ENCODE measurements at places on chromosomes 16 and 17.

DNA sequence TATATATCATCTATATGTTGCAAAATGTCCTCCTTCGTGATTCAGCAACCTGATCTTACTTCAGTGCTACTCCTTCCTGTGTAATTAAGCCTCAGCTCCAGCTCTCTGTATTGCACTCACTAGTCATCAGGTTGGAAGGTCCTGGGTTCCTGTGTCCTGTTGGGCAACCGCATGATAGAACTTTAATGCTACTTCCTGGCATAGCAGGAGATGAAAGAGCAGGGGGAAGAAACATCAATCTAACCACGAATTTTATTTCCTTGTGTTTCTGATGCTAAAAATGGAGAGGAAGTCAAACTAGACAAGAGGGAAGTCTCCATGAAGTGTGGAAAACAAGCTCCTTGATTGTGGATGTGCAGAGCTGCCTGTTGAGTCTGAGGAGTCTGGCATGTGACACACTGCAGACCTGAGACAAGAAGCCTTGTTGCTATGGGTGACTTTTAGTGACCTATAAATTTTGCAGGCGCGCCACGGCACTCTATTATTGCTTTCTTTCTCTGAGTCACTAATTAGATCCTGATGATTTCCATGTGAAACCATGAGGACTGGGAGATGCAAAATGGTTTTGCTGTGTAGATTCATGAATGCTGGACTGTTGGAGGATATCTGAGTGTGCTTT lies 25.6 kb downstream of the IGSF6 start:
- no peak for DNase-seq

GRCh38 chr17:11638700-11639265 lies 40.5 kb downstream of the DNAH9 start:
- no peak for DNase-seq

DNA sequence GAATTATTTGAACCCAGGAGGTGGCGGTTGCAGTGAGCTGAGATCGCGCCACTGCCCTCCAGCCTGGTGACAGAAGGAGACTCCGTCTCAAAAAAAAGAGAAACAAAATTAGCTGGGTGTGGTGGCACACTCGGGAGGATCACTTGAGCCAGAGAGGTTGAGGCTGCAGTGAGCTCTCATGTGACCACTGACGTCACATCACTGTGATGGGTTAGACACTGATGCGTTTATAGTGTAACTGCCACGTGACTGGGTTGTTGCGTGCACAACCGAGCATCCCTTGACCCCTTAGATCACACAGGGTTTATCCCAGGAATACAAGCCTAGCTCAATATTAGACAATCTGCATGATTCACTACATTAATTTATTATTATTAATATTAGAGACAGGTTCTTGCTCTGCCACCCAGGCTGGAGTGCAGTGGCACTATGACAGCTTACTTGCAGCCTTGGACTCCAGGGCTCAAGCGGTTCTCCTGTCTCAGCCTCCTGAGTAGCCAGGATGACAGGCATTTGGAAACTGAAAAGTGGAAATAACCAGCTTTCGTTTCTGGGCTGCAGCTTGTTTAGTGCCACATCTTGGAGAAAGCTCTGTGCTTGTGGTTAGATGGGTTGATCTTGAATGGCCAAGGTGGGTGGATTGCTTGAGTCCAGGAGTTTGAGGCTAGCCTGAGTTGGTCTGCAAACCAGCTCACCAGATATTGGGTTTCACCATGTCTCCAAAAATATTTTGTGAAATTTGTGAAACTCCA lies 26.4 kb upstream of the ABR start:
- DNase-seq, result no peak

GRCh38 chr17:72677714-72678390 lies 414.6 kb downstream of the SLC39A11 start:
- DNase-seq, result no peak

- DNase-seq, result no peak
Observed at GRCh38 chr17:61294286-61294685, 105.4 kb upstream of the TBX2 start.

DNA sequence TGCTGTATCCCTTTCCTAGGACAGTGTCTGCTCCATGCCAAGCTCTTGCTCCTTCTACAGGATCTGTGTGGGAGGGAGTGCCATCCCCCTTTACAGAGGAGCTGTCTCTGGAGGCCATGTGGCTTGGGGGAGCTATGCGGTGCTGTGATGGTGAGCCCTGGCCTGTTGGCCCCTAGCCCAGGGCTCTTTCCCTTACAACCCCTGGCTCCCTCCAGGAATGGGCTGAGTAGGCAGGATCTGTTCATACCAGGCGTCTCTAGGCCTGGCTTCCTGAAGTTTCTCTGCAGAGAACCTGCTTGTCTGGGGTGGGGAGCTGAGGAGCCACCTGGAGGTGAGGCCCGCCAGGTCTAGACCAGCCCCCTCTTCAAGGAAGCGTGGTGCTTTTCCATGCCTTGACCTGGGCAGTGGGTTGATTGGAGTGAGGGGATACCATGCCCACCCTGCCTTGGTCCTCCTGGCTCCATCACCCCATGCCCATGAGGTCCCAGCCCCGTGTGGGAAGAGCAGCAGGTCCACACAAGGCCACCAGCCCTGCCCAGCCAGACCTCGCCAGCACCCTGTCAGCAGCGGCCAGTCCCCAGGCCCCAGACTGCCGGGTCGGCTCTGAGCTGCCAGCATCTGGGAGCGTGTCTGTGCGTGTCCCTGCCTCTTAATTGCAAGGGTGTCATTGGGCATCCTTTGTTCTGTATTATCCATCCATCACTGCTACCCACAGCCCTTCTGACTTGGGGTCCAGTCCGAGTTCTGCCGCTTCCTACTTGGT lies 14.7 kb downstream of the LLGL2 start:
- DNase-seq, result no peak

GRCh38 chr16:22317625-22318024 lies 20.4 kb downstream of the POLR3E start:
- DNase-seq, result no peak

DNA sequence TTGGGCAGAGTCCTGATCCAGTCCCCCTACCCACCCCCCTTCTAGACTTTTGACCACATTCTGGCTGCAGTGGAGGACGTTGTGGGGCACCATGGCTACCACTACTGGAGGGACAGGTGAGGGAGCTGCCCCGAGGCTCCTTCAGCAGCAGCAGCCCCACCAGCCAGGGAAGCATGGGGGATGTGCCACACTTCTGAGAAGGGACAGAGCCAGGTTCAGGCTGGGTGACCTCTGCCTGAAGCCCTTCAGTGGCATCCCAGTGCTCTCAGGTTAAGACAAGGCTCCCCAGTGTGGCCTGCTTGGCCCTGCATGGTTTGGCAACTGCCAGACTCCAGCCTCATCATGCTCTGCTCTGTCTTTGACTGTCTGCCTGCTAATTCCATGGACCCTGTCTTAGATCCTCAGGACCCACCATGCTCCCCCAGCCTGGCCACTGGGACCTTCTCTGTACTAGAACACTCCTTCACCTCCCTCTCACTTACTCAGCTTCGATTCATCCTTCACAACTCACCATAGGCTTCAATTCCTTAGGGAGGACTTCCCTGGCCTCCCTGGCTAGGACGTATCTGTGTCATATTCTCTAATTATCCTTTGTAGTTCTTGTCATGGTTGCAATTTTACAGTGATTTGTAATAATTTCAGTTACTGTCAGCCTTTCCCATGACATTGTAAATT lies 8.8 kb downstream of the SLC9A5 start:
- DNase-seq, result no peak

- no peak for DNase-seq
Observed at GRCh38 chr16:12119562-12119961, 143.0 kb downstream of the SNX29 start.

DNA sequence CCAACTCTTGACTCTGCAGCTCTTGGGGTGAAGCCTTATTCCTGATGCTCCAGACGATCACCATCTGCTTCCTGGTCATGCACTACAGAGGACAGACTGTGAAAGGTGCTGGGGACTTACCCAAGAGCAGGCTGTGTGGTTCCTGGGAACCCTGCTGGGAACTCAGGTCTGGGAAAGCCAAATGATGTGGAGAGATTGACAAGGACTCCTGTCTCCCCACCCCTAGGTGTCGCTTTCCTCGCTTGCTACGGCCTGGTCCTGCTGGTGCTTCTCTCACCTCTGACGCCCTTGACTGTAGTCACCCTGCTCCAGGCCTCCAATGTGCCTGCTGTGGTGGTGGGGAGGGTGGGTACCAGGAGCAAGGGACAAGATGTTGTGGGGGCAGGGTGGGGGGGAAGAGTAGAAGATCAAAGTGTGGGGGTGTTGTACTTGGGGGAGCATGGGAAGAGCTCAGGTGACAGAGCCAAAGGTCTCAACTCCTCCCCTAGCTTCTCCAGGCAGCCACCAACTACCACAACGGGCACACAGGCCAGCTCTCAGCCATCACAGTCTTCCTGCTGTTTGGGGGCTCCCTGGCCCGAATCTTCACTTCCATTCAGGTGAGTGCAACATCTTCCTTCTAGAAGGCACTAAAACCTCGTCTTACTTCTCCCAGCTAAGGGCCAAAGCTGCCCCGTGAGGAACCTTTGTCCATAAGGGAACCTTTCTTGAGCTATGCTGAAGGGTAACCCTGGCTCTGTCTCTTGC lies 3.0 kb downstream of the SOX15 start:
- DNase-seq, result no peak

DNA sequence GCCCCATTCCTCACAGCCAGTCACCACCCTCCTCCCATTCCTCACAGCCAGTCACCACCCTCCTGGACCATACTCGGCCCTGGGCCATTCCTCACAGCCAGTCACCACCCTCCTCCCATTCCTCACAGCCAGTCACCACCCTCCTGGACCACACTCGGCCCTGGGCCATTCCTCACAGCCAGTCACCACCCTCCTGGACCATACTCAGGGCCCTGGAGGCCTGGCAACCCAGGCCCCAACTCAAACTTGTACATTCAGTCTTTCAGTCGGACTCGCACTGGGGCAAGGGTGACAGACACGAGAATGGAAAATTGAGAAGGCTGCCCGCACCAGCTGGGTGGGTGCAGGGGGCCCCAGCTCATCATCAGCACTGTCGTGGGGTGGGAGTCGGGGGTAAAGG lies 30.4 kb upstream of the FOXK2 start:
- no peak for DNase-seq

- DNase-seq, result no peak
Observed at GRCh38 chr17:47620503-47621245, 29.0 kb upstream of the KPNB1 start.

DNA sequence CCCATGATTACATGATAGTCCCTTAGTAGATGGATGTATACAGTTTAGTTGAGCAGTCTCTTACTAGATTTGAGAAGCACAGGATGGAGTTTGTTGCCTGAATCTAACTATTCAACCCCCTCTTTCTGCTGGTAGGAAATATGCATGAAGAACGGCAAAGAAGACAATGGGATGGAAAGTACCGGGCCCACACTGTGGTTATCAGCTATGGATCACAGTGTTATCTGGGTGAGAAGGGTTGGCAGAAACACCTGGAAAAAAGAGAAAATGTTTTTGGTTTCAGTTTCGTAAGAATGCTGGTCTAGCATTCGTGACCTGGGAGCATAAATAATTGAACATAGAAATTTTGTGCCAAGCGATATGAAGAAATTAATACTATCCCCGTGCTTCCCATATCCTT lies 53.1 kb downstream of the ANKFN1 start:
- no peak for DNase-seq

GRCh38 chr16:29862383-29862883 lies 593 bp downstream of the CDIPT start:
- no peak for DNase-seq

DNA sequence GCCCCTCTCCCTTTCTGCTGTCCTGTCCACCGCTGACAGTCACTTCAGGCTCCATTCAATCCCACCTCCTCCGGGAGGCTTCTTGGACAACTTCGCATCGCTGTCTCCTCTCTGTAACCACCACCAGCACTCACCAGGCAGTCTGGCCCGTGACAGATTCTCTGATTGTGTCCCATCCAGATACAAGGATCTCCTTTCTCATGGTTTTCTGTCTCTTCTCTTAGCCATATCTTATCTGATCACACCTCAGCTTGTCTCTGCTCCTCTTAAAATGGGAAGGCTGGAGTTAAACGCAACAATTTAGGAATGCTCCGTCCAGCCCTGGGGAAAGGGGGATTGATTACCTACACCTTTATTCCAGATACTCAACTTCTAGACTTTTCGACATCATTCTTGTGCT lies 56.9 kb upstream of the ARHGAP44 start:
- DNase-seq, result no peak

GRCh38 chr17:57518587-57519581 lies 226.2 kb downstream of the CCDC182 start:
- DNase-seq, result no peak

DNA sequence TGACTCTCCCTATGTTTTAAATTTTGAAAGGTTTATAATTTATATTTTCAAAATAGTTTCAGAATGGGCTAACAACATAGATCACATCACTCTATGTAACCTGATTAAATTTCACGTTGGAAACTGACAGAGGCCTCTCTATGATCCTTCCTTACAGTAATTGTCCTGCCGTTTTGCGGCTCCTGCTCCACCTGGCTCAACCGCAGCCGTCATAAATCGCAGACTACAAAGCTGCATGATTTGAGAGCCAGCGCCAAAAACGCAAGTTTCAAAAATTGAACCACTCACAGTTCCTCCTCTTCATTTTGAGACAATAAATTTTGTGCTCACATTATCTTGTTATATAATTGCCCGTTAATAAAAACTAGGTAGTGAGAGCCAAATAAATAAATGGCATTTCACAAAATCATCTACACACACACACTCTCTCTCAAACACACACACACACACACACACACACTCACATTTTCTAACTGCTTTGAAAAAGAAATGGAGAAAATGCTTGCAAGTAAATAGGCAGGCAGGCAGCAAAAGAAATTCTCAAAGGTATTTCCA lies 263.1 kb upstream of the PSMD7 start:
- DNase-seq, result no peak

DNA sequence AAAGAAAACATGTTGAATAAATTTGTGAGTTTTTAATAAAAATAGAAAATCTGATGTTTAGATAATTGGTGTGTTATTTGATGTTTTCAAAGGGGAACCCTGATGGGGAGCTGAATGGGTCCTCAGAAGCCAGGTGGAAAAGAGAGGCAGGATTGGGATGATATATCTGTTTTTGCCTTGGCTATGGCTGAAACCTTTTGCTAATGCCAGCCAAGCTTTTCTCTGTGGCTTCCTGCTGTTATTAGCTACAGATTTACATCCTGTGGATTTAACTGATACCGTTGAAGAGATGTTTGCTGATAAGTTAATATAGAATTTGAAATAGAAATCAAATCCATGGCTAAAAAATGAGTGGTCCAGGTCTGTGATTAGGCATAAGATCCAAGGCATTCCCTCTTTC lies 4.2 kb upstream of the AATF start:
- DNase-seq, result no peak

Data from NCI-H1048 (cell line).